ENCODE measurements at places on chromosomes 2 and 18.
A peak's percentile ranks its signal among the peaks of the same experiment; 100 is the strongest.

DNA sequence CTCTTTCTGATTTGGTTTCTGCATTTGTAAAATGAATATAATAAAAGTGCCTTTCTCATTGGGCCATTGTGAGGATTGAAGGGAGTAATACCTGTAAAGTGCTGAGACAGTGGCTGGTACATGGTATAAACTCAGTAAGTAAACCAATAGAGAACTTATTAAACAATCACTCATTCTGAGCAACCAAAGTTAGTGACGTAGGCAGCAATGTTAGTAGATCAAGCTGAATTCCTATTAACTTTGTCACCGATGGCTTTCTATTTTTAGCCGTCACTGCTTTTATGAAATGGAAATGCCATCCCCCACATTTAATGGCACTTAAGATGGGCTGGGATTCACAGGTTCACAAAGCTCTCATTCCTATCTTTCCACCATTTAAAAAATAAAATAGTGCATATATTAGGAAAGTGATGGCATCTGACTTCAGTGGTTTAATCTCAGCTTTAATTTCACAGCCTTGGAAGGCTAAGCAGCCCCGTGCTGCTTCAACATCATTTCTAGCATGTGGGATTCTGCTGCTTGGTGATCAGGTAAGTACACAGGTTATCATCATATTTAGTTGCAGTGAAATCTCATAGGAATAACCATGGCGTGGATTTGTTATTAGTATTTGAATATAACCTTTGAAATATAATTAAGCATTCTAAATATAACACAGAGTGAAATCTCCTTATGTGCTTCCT is 17.6 kb upstream of the PPP4R1 start:
- no peak for DNase-seq

DNA sequence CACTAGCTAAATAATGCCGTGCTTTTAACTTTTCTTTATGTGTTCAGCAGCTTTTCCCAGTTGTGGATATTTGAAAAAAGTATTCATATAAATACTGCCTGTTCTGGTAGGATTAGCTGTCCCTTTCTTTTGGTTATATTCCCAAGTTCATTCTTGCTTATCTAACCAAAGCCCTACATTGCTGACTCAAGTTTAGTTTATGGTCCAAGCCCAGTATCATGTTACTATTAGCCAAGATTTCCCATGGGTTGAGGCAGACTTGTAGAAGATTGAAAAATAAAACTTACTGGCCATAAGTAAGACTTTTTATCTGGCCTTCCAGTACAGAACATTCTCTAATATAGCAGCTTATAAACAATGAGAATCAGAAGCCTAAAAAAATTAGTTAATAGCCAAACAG is 49.7 kb upstream of the NFE2L2 start:
- DNase-seq = no peak

GRCh38 chr2:207951734-207952470 is 73.4 kb downstream of the PLEKHM3 start:
- no peak for DNase-seq

GRCh38 chr2:171811245-171811628 is 82.8 kb downstream of the SLC25A12 start:
- DNase-seq = peak; percentile 12

- no peak for DNase-seq
These were observed 113.5 kb upstream of the NEDD4L start for GRCh38 chr18:57930476-57930875.

- no peak for DNase-seq
These were observed 2.0 kb downstream of the IKZF2 start for GRCh38 chr2:213149294-213149875.

DNA sequence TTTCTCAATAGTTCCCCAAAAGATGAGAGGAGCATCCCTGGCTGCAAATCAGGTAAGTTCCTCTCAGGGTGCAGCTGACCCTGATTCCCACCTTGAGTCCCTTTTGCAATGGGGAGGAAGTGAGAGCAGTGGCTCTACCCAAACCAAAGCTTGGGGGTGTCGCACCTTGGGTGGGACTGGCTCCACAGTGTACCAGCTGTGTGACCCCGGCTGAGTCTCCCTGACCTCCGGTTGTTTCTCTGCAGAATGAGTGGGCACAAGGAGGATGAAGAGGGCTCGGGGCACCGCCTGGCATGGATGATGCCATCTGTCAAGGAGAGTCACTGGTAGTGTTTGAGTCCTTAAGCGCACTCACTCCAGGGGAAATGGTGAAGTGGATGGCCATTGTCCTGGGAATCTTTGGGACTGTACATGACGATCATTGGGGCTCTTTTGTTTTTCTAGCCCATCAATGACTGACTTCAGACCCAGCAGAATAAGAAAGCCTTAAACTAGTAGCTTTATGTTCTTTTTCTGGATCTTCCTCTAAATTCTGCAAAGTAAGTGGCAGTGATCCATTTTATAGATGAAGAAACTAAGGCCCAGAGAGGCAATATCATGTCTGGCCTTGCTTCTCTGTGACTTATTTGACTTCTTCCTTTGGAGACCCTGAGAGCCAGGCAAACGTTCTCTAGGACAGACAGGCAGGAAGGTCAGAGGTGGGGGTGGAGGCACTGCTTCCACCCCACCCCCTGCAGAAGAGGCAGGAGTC is 106.3 kb upstream of the ST3GAL5 start:
- DNase-seq = no peak

DNA sequence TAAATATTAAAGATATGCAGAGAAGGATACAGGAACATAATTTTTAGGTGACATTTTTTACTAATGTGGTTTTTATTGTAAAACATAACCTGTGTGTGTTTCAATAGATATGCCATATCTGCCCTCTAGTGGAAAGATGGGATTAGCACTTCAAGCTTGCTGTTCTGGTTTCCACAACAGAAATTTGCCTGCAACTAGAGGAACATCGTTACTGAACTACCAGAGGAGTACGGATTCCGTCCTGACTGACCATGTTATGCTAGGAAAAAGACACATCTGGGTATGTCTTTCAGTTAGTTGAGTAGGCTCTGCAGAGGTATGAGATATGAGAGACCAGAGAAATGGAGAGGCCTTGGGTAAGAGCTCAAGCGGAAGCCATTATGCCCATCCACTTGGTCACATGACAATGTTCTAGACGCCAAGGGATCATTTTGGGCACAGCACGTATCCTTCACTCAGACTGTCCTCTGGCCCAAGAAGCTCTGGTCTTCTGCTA is 104.9 kb downstream of the MBD2 start:
- peak; percentile 57 for DNase-seq

- DNase-seq = peak; percentile 14
These were observed 64.8 kb upstream of the STK39 start for GRCh38 chr2:168312036-168312822.

GRCh38 chr2:138036522-138036921 is 72.2 kb downstream of the HNMT start:
- DNase-seq = no peak

- DNase-seq = no peak
These were observed 64.2 kb downstream of the PSMG2 start for GRCh38 chr18:12766986-12767433.

- DNase-seq = no peak
These were observed 862.9 kb upstream of the ACVR2A start for GRCh38 chr2:146981921-146982320.

GRCh38 chr18:36327352-36328316 is 30.1 kb downstream of the FHOD3 start:
- no peak for DNase-seq

DNA sequence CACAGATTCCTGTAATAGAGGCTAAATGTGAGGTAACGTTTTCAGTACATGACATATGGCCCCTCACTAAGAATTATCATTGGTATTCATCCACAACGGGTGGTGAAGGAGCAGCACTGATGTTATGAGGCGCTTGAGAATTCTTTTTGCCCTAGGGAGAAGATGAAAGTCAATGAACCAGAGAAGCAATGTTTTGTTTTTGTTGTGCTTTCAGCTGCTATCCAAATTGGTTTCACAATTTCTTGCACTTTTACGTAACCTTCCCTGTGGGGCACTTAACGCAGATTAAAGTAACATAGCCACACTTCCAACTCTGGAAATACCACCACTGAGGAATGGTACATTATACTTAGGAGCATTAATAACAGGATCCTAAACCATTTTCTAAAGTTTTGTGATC is 13.3 kb upstream of the CCDC85A start:
- no peak for DNase-seq

- DNase-seq = no peak
These were observed 251.7 kb downstream of the LRRTM4 start for GRCh38 chr2:77270433-77270832.

- no peak for DNase-seq
These were observed 14.9 kb upstream of the ITM2C start for GRCh38 chr2:230849633-230850357.

GRCh38 chr18:37430357-37431076 is 135.1 kb downstream of the CELF4 start:
- no peak for DNase-seq

GRCh38 chr18:48514786-48515185 is 24.0 kb upstream of the CTIF start:
- peak; percentile 75 for DNase-seq

- no peak for DNase-seq
These were observed 3.3 kb upstream of the ACTR3 start for GRCh38 chr2:113886479-113887008.

GRCh38 chr18:48831113-48831759 is 119.5 kb downstream of the SMAD7 start:
- no peak for DNase-seq

- DNase-seq = no peak
These were observed 343.2 kb upstream of the TNP1 start for GRCh38 chr2:217203086-217203485.

DNA sequence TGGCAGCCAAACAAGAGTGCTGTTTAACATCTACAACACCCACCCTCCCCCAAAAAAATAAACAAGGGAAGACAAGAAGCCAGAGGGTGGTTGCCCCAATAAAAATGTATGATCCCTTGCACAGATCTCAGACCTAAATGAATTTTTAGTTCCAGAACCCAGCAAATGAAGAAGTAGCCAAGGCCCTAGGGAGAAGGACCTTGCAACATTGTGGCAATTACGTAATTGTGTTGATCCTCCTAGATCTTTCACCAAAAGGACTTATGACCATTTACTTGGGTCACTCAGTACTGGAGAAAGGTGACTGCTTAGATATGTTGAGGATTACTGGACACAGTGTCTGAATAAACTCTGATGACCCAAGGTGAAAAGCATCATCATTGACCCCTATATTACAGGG is 1393.8 kb downstream of the LRP1B start:
- no peak for DNase-seq

DNA sequence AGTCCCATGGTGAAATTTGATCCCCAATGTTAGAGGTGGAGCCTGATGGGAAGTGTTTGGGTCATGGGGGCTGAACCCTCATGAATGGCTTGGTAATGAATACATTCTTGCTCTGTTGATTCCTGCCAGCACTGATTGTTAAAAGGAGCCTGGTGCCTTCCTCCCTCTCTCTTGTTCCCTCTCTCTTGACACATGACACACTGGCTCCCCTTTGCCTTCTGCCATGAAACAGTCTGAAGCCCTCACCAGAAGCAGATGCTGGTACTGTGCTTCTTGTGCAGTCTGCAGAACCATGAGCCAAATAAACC is 30.6 kb upstream of the EPC2 start:
- DNase-seq = no peak

- DNase-seq = no peak
These were observed 498.6 kb downstream of the TXNL1 start for GRCh38 chr18:56139792-56140254.

Measured in NCI-H446 treated with DMSO at 0.1 percent for 48 hours (cell line).